Activated naive CD8-positive, alpha-beta T cell treated with anti-CD3 and anti-CD28 coated beads for 36 hours (primary cell): ENCODE measurements at places on chromosomes 7 and 10.

GRCh38 chr10:26717476-26717875, 20.0 kb downstream of the PDSS1 start:
- DNase-seq: no peak

GRCh38 chr10:1376384-1376945, 320.3 kb downstream of the WDR37 start:
- no peak for DNase-seq

DNA sequence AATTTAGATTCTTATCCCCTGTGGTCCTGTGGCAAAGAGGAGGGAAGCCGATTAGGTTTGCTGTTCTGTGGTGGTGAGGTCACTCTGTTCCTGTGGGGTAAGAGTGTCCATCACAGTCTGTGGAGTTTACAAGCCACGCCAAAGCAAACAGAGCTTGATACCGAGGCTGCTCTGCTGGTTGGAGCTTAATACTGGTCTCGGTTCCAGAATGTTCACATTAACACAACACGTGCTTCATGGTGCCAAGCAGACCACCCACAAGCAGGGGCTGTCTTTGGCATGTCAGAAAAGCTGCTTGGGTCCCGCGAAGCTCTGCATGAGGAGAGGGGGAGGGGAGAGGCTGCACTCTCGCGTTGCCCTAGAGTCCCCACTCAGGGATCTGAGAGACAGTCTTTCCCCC, 47.5 kb downstream of the DNAJB6 start:
- no peak for DNase-seq

- DNase-seq: no peak
Observed at GRCh38 chr10:32988604-32989003, 30.6 kb upstream of the ITGB1 start.

DNA sequence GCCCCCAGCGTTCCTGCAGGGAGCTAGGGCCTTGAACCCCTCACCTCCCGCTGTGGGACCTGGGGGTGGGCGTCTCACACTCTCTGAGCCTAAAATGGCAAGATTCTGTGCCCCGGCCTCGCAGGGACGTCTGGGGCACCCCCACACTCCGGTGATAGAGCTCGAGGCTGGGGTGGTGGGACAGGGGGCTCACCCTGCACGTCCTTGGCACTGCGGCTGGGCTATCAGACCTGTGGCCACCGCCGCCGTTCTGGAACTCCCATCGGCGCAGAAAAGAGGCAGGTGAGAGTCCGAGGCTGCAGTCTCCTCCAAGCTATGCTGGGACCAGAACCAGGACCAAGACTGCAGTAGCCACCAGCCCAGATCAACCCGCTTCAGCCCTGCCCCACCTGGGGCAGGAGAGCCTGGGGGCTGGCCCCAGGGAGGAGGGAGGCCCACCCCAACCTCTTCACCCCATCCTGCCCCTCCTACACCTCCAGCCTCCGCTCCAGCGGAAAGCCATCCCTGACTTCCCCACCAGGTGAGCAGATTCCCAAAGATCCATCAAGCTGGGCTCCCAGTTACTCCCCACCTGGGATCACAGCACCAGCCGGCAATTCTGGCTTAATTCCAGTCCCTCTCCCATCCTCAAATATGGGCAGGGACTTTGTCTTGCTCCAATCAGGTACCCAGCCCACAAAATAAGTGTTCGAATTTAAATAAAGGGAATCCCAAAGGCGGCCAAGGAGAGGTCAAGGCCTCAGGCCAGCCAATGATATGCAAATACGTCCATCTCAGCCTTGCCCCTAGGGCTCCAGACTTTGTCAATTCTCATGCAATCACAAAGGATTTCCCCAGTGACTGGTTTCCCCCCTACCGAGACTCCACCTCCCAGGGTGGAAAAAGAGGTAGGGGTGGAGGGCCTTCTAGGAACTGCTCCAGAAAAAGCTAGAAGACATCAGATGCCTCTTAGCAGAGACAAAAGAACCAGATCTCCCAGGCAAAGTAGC, 16.4 kb downstream of the TNRC18 start:
- DNase-seq: no peak

- DNase-seq: no peak
Observed at GRCh38 chr10:47316131-47316530, 6.1 kb upstream of the GDF2 start.

GRCh38 chr7:127897704-127898454, 133.4 kb downstream of the LRRC4 start:
- DNase-seq: no peak

- DNase-seq: no peak
Observed at GRCh38 chr7:5625938-5626337, 155.5 kb downstream of the RNF216 start.

- peak; percentile 20 for DNase-seq
Observed at GRCh38 chr10:127563718-127564553, 14.8 kb downstream of the NPS start.

DNA sequence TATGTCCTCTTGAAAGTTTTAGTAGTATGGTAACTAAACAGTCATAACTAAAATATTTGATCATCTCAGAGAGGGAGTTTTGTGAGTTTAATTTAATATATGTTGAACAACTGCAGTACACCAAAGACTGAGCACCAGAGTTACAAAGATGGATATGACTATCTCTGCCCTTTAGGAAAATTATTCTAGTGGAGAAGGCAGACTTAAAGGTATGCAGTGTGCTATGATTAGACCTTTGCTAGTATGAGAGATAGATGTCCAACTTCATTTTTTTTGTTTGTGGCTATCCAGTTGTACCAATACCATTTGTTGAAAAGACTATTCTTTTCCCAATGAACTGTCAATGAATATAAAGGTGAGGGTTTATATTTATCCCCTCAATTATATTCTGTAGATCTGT, 33.4 kb downstream of the AKAP9 start:
- DNase-seq: no peak

GRCh38 chr7:128398016-128398840, 11.6 kb downstream of the IMPDH1 start:
- DNase-seq: no peak

DNA sequence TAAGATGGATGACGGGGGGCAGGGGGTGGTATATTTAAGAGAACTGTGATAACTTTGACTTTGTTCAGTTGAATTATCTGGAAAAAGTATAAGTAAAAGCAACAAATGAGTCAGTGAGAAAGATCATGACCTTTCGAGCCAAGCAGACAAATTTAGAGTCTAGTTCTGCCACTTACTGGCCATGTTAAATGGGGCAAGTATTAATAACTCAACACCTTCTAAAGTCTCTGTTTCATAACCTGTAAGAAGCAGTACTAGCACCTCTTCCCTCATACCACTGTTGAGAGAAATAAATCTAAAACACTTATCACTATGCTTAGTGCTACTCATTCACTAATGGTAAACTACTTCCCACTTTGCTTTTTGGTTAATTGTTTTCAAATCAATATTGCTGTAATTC, 604.4 kb upstream of the LRRN3 start:
- no peak for DNase-seq

DNA sequence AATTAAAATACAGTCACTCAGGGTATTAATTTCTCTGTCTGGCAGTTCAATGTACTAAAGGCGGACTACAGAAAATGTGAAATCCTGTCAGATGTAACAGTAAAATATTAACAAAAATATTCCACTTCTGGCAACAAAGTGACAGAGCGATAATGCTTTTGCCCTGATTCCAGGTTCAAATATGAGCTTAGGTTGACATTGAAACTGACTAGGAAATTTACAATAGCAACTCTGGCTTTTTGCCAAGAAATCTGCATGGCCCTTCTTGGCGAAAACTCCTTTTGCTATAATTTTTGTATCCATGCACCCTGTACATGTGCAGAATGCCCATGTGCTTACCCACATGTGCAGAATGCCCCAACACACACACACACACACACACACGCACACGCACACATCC, 552.2 kb downstream of the MDFIC start:
- no peak for DNase-seq

GRCh38 chr10:51707392-51707791, 8.0 kb upstream of the CSTF2T start:
- DNase-seq: no peak

DNA sequence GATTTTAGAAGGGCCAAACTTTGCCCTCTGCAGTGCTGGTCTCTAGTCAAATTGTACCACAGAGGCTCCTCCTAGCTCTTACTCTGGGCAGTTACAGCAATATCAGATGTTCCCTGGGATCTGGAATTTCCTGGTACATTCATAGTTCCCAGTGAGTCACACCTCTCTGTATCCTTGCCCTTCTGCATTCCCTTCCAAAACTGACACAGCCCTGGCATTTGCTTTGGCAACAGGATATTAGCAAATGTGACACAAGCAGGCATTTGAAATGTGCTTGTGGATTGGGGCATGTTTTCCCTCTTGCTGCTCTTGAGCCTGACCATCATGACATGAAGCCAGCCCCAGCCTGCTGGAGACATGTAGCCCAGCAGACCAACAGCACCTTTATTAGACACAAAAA, 284.7 kb upstream of the AKR1E2 start:
- no peak for DNase-seq

DNA sequence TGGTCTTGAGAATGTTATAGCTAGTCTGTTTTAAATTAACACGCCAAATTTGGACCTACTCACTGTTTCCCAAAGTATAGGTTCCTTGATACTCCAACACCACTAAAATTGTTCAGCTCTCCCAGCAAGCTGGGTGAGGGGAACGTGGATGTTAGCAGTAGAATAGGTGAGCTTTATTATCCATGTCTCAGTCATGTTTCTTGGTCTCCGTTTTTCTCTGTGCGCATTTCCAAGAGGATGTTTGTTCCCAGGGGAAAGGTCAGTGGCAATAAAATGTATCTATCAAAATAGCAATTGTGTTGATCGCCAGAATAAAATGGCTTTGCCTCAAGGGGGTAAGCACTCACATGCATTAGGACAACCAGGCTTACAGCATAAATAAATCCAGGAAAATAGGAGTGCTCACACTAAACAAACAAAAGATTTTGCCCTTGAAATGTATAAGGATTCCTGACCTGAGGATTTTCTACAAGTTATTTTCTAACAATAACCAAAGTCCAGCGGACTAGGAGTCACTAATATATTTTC, 187.0 kb upstream of the C7orf33 start:
- DNase-seq: no peak

- no peak for DNase-seq
Observed at GRCh38 chr7:23213755-23214154, 31.9 kb downstream of the NUP42 start.

DNA sequence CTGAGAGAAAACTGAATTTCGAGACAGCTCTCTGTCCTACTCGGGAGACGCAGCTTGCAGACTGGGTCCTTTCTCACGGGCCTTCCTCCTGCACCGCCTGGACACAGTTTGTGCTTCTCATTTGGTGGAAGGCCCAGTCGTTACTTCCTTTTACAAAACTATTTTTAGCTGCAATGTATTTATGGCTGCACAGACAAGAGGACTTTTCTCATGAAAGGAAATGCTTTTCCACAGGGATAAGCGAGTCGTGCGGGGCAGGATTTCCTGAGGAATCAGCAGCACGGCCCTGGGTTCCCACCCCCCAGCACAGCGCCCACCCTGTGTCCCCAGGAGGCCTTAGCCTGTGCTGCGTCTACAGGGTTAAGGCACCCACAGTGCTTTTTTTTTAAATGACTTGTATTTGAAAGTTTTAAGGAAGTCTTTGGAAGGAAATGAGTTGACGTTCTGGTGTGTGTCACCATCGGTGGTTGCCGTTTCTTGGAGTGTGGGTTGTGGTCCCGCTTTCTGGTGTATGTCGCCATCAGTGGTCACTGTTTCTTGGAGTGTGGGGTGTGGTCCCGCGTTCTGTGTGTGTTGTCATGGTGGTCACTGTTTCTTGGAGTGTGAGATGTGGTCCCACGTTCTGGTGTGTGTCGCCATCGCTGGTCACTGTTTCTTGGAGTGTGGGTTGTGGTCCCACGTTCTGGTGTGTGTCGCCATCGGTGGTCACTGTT, 50.9 kb downstream of the INPP5A start:
- DNase-seq: peak; percentile 53

GRCh38 chr7:13312307-13312706, 624.9 kb downstream of the ARL4A start:
- no peak for DNase-seq

GRCh38 chr10:122197611-122198222, 73.4 kb upstream of the BTBD16 start:
- no peak for DNase-seq

- DNase-seq: no peak
Observed at GRCh38 chr7:111290982-111291381, 200.1 kb downstream of the LRRN3 start.

DNA sequence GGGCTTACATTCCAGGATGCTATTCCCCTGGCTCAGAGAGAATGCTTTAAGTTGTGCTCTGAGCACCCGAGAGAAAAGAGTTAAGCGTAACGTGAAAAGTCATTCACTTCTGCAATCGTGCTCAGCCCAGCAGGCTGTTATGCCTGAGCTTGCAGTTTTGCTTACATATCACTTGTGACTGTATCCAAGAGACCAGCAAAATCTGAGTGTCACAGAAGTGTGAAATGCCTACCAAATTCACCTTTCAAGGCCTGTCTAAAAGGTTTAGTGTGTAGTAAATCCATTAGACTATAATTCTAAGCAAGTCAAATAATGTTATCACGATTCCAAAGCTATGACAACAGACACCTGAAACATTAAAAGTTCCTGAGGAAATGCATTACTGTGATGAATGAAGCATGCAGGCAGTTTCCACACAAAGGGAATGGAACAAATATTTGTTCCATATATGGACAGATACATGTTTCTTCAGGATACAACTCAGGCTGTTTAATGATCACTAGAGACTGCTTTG, 20.1 kb downstream of the ITGB1 start:
- no peak for DNase-seq

DNA sequence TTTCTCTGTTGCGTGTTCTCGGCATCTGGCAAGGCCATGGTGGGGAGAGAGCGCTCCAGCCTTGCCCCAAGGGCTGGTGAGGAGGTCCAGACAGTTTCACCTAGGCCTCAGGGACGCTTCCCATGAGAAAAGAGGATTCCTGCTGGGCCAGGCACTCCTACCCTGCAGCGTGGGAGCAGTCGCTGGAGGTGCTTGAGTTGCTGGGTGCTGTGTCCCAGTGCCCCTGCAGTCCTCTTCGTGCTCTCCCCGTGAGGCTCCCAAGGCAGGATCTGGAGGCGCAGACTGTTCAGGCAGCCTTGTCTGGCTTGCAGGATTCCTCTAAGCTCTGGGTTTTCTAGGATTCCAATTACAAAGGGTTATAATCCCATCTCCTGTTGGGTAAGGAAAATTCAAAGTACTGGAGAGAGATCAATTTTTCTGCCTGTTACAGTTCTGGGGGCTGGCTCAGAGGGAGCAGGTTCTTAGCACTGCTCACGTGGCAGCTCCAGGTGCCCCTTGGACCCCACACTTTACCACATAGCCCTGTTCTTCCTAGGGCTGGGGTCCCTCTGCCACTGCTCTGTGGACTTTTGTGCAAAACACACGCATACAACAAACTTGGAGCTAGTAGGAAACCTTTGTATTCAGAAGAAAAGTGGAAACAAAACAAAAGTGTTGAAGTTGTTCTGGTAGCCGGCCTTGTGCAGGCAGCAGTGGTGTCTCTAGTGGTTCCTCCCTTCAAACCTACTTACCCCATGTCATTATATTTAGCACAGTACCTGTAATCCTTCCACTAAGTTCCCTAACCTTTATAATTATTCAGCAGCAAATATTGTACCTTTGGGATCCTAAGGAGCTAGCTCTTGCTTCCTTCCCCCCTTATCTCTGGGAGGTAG, 60.5 kb downstream of the CCNY start:
- DNase-seq: no peak
